Occipital lobe (tissue), 3 donors: ENCODE measurements at places on chromosomes 2 and 18. TPM values are rescaled to one million over a fixed set of nuclear protein-coding genes. Genes with fewer than 3 reads are reported as not detected.

The GPR45 gene
- total RNA-seq: 0.78 TPM

The GPR155 gene
- 15.6 TPM for total RNA-seq

The CNTNAP5 gene
- 41.0 TPM for total RNA-seq

The KCNG2 gene
- 0.31 TPM for total RNA-seq

DNA sequence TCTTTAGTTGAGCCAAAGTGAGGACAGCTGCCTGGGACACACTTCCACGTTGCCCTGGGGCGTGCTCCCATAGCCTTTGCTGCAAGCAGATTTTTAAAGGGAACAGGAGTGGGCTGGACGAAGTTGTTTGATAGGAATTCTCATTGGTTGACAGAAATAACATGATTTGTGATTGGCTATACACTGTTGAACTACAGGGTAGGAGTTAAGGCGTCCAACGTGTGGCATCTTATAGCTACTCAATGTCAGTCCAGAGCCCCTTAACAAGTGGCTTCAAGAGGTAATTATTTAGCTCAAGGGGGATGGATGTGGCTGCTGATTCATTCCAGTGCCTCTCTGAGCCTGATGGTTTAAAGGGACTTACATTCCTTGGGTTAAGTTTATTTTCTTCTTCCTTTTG lies 65.5 kb downstream of the ACAA2 start:
- DNase-seq: no peak

DNA sequence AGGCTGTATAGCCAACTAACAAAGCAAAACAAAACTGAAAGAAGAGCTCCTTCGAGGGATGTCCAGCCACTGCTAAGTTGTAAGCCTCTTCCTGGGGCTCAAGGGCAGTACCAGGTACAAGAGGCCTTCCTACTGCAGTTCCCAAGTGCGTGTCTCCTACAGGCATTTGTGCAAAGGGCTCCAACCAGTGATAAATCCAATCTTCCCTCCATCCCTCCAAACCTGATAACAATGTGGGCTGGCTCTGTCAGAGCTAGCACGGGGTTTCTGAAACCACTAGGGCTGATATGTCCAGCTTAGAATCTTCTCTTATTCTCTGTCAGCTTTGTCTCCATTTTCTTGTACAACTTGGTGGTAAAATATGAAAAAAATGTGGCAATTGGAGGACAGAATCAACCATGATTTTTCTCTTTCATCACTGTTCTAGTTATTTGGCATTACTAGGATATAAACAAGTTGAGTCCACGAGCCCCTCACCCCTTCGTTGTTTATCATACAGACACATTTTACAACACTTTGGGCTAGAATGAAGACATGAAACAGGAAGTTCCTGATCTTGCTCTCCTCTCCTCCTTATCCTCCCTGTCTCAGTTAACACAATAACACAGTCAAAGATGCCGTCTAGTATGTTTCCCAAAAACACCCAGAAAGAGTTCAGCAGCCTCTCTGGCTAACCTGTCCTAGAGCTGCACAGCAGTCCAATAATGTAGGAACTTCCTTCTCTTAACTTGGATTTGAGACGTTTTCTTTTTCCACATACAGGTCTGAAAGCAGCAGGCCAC lies 35.4 kb upstream of the WIPF1 start:
- DNase-seq: no peak

DNA sequence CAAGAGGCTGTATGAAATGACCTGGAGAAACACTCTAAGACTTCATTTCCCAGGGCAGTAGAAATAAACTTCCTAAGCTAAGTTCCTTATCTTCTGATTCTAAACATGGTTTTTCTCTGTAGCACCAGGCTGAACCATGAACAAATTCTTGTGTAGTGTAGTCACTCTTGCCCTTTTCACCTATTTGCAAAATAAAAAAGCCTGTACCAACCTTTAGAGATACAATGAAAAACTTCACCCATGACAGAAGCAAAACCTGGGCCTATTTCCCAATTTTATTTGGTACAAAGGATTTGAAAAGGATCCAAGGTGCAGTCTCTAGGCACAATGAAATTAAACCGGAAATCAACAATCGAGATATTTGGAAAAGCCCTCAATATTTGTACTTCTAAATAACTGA lies 43.6 kb downstream of the POLR1A start:
- no peak for DNase-seq

- no peak for DNase-seq
These were observed 2.3 kb downstream of the FEV start for GRCh38 chr2:218982586-218983262.

- DNase-seq: no peak
These were observed 160 bp downstream of the SPTBN1 start for GRCh38 chr2:54456362-54456611.

GRCh38 chr2:190482451-190482850 lies 52.1 kb downstream of the NEMP2 start:
- DNase-seq: no peak

DNA sequence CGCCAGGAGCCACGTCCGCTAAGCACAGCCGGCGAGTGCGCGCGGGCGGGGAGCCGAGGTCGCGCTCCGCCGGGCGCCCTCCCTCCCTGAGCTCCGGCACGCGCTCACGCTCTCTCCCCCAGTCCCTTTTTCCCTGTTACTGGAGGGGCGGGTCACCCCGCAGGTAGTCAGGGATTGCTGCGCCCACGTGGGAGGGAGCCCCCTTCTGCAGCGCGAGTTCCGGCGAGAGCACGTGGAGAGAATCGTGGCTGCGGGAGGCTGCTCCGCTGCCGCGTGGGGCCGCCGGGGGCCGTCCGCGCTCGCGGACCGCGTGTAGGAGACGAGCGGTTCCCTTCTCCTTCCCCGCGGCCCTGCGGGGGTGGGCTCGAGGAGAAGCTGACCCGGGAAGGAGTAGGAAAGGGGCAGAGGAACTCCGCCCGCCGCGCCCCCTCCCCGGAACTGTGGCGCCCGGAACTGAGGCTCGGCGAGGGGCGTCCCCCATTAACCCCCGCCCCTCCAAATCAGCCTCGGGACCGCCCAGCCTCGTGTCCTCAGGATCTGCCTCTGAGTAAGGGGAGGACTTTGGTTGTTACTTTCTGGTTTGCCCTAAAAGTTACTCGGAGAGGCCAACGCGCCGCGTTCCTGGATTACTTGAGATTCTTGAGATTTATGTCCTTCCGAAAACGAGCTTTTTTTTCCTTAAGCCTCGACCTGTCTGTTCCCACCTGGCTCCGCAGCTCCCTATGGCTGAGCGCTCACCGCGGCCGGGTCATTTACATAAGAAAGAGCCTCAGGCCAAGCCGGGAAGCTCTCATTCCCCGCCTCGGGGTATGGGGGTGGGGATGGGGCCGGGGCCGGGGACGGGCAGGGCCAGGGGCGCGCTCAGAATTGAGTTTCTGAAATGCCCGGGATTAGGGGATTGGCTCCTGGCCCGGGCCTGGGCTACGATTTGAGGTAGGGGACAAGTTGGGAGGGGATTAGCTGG lies 1.1 kb downstream of the HK2 start:
- DNase-seq: no peak

DNA sequence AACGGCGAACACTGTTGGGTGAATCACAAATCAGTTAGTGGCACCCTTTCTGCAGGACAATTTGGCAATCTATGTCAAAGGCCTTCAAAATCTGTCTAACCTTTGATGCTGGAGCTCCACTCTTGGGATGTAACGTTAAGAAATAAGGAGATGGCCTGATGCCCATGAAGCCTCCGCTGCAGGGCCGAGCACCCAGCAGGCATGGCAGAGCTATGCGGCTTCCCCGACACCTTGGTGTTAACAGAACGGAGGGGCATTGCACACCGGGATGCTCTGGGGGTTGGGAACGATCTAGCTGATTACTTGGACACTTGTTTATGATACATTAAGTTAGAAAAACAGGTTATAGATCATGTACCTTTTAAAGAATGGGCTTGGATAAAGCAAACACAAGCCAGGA lies 265.3 kb downstream of the HDAC4 start:
- no peak for DNase-seq

- DNase-seq: no peak
These were observed 24.0 kb downstream of the KIF1A start for GRCh38 chr2:240795916-240796510.

GRCh38 chr18:29586210-29586609 lies 1409.3 kb upstream of the CDH2 start:
- DNase-seq: no peak

DNA sequence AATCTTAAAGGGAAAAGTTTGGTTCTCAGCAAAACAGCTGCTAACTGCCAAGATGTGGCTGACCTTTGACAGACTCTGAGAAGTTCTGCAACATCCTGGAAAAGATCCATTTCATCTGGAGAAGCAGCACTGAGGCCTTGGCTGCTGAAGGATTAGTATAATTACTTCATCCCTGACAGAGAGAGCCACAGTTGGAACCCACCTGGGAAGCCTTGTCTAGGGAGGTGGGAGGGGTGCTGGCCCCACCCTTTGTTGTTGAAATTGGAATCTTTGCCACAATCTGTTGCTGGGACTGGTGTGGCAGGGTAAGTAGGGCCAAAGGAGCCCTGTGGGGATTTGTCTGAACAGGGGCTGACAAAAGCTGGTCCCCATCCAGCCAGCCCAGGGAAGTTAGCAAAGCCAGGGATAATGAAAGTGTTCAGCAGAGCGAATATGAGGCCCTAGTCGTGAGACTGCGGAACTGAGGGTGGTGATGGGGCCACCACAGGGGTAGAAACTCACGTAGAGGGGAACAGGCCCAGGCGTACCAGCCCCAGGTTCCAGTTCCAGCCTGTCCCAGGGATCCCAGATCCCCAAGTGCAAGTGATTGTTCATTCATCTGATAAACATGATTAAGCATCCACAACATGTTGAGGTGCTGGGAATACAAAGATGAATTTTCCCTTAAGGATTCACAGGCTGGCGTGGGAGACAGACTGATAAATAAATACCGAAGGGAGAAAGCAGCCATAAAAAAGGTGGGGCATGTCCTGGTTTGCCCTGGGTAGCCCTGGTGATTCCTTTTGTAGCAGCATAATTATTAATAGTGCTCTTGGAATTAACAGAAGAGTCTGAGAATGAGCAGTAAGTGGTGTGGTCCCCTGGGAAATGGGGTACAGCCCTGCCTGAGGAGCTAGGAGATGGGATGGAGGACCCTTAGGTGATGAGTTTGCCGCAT lies 60.0 kb downstream of the MYO1B start:
- DNase-seq: no peak

DNA sequence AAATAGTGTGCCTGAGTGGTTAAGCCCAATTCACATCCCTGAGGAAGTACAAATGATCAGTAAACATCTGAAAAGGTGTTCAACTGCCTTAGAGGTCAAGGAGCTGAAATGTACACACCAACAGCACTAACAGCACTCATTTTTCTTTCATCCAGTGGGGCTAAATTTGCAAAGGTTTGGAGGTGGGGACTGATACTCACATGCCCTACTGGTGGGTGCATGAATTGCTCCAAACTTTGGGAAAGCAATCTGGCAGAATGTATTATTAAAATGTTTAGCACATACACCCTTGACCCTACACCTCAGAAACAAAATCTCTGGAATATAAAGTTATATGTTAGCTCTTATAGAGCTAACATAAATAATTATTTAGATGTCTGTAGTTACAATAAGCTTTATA lies 19.0 kb upstream of the FAM178B start:
- no peak for DNase-seq

- no peak for DNase-seq
These were observed 4.3 kb downstream of the KLF7 start for GRCh38 chr2:207161247-207162123.

DNA sequence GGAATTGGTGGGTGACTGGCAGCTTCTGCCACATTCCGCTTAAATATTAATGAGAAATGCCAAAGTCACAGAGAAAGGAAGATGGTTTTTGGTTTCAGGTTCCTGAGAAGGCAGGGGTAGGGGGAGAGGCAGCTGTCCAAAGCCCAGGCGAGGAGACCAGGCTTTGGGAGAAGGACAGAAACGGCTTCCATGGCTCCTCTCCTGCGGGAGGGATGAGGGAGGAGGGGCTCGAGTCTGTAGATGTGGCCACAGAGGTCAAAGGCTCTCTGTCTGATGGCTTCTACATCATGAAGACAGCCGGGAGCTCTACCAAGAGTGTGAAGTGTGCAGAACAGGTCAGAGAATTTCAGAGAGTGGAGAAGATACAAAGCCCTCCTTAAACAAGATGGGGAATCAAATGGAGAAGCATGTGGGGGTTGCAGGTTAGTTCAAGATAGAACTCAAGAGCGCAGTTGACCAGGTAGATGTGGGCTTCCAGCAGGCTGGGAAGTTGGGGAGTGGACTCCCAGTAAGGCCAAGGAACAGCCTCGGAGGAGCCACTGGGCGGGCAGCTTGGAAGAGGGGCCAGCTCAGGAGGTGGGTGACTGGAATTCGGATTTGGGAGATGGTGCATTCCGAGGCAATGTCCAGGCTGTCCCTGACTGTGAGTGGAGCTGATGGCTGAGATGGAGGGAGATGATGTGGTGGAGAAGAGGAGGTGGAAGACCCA lies 23.8 kb upstream of the HPCAL1 start:
- no peak for DNase-seq

- DNase-seq: no peak
These were observed 63.5 kb downstream of the SYT4 start for GRCh38 chr18:43213816-43214215.

DNA sequence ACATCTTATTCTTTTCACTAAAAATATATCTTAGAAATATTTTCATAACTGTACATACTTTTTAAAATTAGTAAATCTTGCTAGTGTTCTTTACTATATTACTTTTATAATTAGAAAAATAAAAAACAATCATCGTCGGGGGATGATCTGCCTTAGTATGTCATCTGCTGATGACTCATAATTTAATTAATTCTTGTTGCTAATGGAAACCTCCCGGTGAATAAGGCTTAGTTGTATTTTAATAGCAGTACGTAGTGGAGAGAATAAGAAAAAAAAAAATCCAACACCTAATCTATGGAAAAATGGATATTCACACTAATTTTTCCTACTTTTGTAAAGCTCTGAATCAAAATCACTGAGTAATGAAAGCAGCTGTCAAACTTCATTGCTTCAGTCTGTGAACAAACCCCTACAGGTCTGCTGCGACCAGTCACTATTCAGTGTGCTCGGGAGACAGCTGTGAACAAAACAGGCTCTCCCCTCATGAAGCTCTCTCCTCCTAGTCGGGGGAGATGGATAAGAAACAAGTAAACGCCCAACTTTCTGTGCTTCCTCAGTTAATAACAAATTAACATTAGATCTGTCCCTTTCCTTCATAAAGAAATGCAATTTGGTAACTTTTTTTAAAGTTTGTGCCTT lies 97.4 kb upstream of the UPP2 start:
- DNase-seq: no peak
